Right renal pelvis (tissue), 4 donors: ENCODE measurements at places on chromosomes 2 and 18.

GRCh38 chr2:20317197-20317596 lies 33.4 kb downstream of the PUM2 start:
- DNase-seq = no peak

DNA sequence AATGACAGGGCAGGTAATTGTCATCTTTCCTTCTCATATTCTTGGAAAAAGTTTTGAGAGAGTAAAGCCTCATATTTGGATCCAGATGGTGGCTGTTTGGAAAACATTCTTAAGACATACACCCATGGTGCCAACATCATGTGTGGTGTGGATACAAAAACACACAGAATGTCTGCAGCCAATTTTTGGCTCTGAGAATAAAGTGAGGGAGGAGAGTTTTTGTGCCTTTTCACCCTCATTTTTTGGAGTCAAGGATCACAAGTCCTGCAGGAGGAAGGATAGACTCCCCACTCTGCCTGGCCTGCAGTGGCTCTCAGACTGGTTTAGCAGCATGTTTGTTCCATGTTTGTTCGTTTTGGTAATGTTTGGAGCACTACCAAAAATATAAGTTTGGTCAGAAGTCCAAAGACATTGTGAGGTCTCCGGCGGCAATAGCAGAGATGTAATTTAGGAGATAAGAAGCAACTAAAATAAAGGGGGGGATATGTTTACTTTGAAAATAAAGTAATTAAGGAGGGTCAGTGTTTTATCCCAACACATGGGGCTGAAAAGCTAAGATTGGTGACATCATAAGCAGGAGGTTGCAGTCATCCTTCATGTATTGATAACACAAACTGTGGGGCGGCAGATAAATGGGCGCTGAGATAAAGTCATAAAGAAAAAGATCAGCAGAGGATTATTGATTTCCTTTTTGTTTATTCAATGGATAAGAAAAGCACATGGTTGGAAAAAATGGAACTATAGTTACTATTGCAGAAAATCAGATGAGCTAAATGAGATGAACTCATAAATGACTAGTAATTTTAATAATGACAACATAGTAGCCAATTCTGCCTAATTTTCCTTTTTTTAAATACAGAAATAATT lies 655 bp downstream of the NOSTRIN start:
- no peak for DNase-seq

DNA sequence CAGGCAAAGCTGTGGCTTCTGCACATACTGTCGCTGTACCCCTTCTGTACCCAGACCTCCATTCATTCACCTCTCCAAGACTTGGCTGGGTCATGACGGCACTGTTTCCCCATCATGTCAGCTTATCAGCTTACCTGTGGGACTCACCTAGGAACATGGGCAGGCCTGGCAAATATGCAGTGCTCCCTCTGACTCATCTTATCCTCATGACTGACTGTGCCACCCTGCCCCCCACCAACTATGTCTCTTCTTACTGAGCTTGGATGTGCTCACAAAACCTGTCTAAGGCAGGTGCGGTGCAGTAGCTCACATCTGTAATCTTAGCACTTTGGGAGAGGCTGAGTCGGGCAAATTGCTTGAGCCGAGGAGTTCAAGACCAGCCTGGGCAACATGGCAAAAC lies 152.4 kb downstream of the MGAT5 start:
- DNase-seq = no peak

DNA sequence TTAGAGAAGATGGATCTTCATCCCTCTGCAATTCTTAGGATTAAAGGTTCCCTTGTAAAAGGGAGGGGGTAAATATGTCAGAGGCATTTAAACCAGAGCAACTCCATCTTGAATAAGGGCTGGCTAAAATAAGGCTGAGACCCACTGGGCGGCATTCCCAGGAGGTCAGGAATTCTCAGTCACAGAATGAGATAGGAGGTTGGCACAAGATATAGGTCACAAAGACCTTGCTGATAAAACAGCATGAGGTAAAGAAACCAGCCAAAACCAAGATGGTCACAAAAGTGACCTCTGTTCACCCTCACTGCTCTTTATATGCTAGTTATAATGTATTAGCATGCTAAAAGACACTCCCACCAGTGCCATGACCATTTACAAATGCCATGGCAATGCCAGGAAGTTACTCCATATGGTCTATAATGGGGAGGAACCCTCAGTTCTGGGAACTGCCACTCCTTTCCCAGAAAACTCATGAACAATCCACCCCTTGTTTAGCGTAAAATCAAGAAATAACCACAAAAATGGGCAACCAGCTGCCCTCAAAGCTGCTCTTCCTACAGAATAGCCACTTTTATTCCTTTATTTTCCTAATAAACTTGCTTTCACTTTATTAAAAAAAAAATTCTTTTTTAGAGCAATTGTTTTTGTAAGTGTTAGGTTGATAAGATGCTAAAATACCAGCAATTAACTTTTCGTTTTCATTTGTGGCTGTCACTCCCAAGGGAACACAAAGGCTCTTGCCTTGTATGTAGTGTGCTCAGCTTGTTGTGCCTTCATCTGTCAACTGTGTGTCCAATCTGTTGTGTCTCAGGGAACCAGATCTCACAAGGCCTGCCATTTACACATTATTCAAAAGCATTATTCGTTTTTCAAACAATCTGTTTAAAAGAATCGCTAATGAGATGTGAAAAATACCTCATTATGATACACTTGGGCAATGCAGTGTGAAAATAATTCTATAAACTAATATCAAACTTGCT lies 205.2 kb upstream of the RGPD4 start:
- no peak for DNase-seq

DNA sequence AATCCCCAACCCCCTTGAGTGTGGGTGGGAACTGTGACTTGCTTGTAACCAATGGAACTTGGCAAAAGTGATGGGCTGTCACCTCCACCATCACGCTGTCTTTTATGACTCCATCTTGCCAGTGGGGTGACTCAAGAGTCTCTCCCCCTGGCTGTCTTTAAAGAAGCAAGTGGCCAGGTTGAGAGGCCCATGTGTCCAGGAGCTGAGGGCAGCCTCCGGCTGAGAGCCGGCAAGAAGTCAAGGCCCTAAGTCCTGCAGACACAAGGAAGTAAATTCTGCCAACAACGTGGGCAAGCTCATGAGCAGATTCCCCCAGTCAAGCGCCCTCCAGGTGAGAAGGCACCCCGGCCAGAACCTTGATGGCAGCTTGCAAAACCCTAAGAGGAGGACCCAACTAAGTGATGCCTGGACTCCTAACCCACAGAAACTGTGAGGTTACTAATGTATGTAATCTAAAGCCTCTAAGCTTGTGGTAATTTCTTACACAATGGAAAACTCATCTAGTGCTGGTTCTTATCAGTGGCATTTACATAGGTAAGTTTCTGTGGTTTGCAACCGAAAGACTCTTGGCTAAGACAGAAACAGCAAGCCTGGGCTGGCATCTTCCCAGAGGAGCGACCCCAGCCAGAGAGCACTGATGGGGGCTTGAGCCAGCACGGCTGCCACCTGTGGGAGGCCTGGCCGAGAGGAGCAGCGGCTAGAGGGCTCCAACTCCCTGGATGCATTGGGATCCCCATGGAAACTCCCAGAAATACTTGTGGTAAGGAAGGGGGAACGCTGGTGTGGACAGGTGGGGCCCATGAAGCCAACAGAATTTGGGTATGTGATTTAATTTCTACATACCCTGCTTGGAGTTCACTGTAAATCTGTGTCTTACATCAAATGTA lies 49.3 kb downstream of the CIB4 start:
- DNase-seq = no peak
